ENCODE measurements at places on chromosomes 2 and 18.

GRCh38 chr2:201536754-201537153 lies 85.2 kb downstream of the STRADB start:
- no peak for DNase-seq

DNA sequence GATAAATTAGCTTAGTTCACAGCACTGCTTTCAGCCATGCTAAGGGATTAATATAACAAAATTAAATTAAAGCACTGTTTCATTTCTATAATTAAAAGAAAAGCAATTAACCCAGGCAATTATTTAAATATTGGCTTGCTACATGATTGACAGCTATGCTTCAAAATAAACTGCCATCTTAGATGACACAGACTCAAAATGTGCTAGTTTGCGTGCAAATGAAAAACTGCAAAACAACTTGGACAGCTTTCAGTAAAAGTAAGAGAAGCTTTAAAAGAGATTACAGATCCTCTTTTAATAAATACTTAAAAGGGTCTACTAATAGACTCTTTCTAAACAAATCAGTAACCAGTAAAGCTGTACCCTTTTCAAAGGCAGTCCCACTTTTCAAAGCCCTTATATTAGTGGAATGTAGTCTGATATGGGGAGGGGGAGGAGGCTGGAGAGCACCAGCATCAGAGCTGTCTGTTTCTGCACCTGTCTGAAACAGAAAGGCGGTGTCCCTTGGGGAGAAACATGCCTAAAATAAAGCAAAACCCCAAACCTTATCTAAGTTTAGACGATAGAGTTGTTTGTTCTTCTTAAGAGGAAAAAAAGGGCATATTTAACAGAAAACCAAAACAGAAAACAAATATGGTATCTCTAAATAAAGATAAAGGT lies 20.8 kb downstream of the EIF2AK3 start:
- no peak for DNase-seq

DNA sequence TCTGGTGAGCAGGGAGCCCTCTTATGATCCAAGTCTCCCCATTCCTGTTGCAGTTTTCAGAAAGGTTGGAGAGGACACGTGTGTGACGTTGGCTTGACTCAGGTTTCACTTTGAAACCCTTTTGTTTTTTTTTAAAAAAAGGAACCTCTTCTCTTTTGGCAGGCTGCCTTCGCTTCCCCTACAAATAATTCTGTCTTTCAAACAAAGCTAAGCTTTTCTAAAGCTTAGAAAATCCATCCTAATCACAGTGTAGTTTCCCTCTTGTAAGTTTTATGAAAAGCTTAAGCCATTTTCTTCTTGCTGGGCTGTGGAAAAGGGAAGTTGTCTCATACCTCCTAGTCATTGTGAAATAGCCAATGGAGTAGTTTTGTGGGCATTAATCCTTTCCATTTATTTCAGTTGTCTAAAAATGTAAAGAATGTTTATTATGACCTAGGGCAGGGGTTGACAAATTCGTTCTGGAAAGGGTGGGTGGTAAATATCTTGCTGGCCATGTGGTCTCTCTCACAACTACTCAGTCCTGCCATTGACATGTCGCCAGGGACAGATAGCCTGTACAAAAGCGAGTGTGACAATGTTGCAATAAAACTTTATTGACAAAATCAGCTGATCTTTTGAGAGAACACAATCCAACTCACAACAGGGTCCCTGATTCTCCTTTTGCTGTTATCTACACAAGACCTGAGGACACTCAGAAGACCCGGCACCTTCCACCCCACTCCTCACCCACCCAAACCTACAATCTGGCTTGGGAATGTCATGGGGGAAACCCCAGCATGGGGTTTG lies 878.8 kb downstream of the RNF144A start:
- no peak for DNase-seq

DNA sequence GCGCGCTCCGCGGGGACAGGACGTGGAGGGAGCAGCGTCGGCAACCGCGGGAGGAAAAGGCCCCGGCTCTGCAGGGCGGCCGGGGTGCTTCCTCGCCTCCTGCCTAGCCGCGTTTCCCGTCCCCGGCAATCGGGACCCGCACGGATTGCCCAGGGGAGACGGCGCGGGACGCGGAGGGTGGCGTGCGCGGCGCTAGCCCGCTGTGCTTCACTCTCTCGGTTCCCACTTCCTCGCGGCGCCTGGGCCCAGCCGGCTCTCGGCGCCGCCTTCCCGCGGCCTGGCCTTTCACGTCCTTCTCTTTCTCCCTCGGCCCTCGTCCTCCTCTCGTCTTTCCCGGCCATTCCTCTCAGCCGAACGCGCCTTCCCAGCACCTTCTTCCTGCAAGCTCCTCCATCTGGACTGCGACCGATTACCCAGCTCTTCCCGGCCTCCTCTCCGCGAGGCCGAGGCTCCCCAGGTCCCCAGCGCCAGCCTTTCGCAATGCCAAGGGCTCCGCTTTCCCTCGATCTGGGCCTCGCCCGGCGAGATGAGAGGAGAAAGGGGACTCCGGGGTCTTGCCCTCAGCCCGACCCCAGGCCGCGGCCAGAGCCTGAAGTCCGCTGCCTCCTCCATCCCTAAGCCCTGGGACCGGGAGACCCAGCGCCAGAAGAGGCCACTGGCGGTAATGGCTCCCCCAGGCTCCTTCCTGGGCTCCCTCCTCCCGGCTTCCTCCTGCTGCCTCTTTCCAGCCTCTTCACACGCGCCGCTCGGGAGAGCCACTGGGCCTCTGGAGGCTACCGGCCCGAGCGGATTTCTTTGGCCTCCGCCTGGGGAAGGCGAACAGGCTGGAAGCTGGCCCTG lies 34.3 kb upstream of the ATP6V1B1 start:
- DNase-seq, result no peak

DNA sequence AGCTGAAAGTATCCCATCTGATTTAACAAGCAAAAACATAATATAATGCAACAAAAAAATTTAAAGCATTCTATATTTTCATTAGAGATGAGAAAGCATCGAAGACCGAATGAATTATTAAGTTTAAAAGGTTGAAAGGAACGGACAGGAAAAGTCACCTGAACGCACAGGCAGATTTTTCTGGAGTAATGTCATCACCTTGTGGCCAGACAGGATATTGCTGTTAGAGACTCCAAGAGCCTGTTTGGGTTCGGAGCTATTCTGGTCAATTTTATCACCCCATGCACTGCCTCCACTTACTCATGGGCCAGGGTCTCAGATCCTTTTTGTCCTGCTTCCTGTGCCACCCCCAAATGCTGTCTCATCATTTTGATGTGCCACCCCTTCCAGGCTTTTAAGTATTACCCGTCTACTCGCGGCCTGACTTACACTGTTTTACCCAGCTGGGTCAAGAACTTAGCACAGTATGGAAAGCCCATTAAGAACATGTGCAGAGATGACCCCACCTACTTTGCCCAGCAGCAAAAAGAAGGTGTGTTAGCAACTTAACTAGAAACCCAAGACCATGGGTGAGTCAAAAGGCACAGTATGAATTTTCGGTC lies 27.3 kb downstream of the GKN2 start:
- peak; percentile 48 for DNase-seq

GRCh38 chr18:6994771-6995430 lies 122.7 kb downstream of the LAMA1 start:
- no peak for DNase-seq

GRCh38 chr2:95274291-95275150 lies at the start of gene PROM2:
TSS of gene PROM2 (plus strand) at chr2:95274449. CDS start at chr2:95274586, 137 bp downstream.
- DNase-seq, result no peak

- no peak for DNase-seq
Observed at GRCh38 chr2:170030040-170030439, 147.9 kb upstream of the MYO3B start.

GRCh38 chr2:136765256-136766072 lies at the start of gene THSD7B:
TSS of gene THSD7B (plus strand) at chr2:136765545. CDS start at chr2:136882179, 116,634 bp downstream.
- DNase-seq, result no peak
